IPS-NIHi11 (cell line): ENCODE measurements at places on chromosomes 16 and 17.

DNA sequence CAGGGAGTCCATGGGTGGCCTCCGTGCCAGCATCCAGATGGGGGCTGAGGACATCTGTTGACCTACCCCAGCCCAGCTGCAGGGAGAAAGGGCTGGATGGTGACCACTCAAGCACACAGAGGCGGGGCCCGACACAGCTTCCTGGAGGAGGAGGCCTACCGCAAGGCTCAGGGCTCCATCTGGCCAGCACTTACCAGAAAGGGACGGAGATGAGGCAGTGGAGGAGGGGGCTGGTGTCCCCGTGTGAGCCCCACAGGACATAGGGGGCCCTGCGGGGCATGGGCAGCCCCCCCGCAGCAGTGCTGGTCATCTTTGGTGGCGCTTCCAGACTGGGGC lies 147.5 kb upstream of the CIBAR2 start:
- no peak for DNase-seq

- peak; percentile 59 for DNase-seq
These were observed 63.3 kb upstream of the MTMR4 start for GRCh38 chr17:58577696-58578095.

GRCh38 chr17:8965394-8966168 lies at the start of gene PIK3R5:
TSS of gene PIK3R5 (minus strand) at chr17:8965707. CDS start at chr17:8911494, 54,213 bp downstream.
- peak; percentile 100 for DNase-seq

- DNase-seq, result no peak
These were observed 567 bp downstream of the OSBPL7 start for GRCh38 chr17:47821031-47821423.

- DNase-seq, result no peak
These were observed 42.3 kb downstream of the RNF112 start for GRCh38 chr17:19453296-19453695.

GRCh38 chr17:8185582-8186445 lies 4.2 kb downstream of the BORCS6 start:
- peak; percentile 70 for DNase-seq
